SJSA1 (cell line): ENCODE measurements at places on chromosomes 1 and 21. TPM values are rescaled to one million over a fixed set of nuclear protein-coding genes. Genes with fewer than 3 reads are reported as not detected.
A peak's percentile ranks its signal among the peaks of the same experiment; 100 is the strongest.

MSH4 gene
- 0.13 TPM in 1 of 2 replicates, not detected in the other for total RNA-seq

- H3K27me3 ChIP-seq, result no peaks in the 10 kb centered on the region
- no peaks in the 10 kb centered on the region for H3K36me3 ChIP-seq
These were observed 61.6 kb downstream of the SMYD3 start for GRCh38 chr1:246445503-246445902.

DNA sequence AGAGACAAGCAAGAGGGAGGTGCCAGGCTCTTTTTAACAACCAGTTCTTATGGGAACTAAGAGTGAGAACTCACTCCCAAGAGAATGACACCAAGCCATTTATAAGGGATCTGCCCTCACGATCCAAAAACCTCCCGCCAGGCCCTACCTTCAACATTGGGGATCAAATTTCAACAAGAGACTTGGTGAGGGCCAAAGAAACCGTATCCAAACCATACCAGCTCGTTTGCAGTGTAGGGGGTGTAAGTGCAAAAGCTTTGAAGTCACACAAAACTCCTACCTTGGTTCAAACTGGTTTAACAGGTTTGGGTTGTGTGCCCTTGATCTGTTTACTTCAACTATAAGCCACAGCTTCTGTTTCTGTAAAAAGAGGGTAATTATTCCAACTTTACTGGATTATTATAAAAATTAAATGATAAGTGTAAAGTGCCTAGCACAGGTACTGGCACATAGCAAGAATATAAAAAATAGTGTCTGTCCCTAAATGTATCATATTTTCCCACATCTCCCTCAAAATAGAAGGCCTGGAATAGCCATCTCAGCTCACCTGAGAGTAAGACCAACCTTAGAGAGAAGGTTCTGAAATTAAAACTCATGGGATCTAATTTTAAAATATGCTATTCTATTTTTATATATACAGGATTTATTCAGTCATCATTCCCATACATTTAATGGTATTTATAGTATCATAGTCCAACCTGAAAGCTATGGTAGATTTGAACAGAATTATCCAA, 7.0 kb upstream of the USP25 start:
- H3K4me3 ChIP-seq, result no peak overlapping the region
- no peaks in the 10 kb centered on the region for H3K36me3 ChIP-seq
- no peak overlapping the region for H3K27ac ChIP-seq
- no peak for DNase-seq
- no peaks in the 10 kb centered on the region for H3K27me3 ChIP-seq
- no peaks in the 10 kb centered on the region for H3K4me1 ChIP-seq

- H3K4me1 ChIP-seq, result no peaks in the 10 kb centered on the region
- H3K27me3 ChIP-seq, result no peaks in the 10 kb centered on the region
- H3K4me3 ChIP-seq, result no peak overlapping the region
- H3K36me3 ChIP-seq, result no peaks in the 10 kb centered on the region
These were observed 5.2 kb downstream of the TNFSF4 start for GRCh38 chr1:173201969-173202368.

DNA sequence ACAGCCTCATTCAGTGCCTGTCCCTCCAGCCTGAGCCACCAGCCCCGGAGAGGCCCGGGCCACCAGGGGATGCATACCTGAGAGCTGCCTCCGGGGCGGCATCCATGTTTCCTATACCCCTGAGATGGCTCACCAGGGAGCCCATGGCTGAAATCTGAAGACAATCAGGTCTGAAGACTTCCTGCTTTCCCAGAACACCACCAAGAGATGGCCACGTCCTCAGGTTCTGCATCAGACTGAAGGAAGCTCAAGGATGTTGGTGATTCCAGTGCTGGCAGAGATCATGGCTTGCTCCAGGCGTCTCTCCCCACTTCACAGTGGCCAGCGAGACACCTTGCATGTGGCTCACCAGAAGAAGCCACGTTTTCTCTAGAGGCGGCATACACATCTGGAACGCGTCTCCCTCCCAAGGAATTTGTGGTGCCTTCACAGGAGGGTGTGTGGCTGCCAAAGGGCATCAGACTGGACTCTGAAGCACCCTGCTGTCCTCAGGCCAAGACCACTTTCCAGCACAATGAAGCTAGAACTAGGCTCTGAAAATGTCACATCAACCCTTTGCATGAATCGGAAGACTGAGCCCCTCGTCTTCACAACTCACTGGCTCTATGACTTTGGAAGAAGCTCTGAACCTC, 170.7 kb upstream of the IRF2BP2 start:
- no peaks in the 10 kb centered on the region for H3K36me3 ChIP-seq
- H3K4me1 ChIP-seq, result peaks cover 6% of the 10 kb centered on the region
- H3K27ac ChIP-seq, result no peak overlapping the region
- peak; percentile 42 for DNase-seq
- H3K27me3 ChIP-seq, result no peaks in the 10 kb centered on the region

SMPDL3B gene
- 0.11 TPM in 1 of 2 replicates, not detected in the other for total RNA-seq

RGS18 gene
- total RNA-seq, result not detected in 2 replicates
